ENCODE measurements at places on chromosomes 3 and 15. TPM values are rescaled to one million over a fixed set of nuclear protein-coding genes. Genes with fewer than 3 reads are reported as not detected.

FAM3D gene
- not detected for polyA plus RNA-seq

TNIK gene
- polyA plus RNA-seq = 16.5 TPM

SH3BP5 gene
- polyA plus RNA-seq = 64.4 TPM

ADCY5 gene
- 13.2 TPM for polyA plus RNA-seq

SH2D7 gene
- polyA plus RNA-seq = 0.58 TPM

DPPA2 gene
- 1.4 TPM for polyA plus RNA-seq

BNC1 gene
- polyA plus RNA-seq = 0.12 TPM

- no peak for DNase-seq
Measured at GRCh38 chr3:179732661-179733348, 80.0 kb downstream of the USP13 start.

DNA sequence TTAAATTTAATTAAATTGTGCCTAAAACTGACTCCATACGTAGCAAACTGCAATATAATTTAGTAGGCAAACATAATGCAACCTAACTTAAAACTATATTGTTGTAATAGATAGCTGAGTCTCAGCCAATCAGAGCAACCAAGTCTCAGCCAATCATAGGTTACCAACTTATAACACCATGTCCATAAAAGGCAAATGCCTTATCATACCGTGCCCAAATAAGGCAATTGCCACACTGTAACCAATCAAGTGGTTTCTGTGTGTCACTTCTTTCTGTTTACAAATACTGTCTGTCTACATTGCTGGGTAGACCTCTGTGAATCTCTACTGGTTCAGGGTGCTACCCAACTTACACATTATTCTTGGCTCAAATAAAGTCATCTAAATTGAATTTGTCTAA is 728.4 kb upstream of the EPHA6 start:
- no peak for DNase-seq

DNA sequence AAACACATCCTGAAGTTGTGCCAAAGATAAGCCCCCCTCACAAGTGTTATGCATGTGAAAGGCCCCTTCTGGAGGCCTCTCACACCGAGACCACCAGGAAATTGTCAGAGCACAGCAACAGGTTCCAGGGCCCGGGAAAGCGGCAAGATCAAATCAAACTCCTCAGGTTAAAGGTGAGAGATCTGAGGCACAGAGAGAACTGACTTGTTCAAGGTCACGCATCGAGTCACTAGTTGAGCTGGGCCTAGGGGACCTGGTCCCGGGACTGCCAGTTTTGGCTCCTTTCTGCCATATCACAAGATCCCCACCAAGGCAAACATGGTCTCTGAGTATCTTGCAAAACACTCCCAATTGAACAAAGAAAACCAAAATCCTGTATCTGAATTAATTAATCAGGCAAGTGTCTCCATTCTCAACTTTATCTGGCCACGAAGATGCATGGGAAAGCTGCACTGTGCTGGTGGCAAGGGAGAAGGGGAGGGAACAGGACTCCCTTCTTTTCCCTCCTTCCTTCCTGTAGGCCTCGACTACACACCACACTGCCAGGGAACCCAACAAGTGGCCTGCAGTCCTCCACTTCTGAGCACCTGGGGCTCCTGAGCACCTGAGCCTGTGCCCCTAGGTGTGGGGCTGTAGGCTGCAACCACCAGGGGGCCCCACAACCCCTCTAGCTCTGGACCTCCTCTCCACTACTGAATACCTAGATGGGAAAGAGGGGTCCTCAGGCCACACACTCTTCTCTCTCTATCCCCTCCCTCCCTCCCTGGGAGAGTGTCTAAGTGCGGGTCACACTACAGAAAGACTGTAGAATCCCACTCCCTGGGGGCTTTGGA is 37.3 kb downstream of the ANP32A start:
- no peak for DNase-seq

- no peak for DNase-seq
Measured at GRCh38 chr3:98057631-98058030, 22.5 kb upstream of the GABRR3 start.

DNA sequence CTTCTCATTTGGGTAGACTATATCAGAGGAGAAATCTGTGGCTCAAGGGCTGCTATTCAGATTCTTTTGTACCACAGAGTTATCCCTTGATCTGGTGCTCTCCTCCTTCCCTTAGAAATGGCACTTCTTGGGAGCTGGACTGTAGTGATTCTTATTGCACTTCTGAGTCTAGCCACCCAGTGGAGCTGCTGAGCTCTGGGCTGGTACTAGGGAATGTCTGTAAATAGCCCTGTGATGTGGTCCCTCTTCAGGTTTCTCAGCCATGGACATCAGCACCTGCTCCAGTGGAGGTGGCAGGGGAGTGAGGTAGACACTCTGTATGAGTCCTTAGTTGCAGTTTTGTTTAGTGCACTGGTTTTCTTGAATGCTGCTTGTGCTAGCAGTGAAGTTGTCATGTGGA is 1292.6 kb downstream of the SI start:
- no peak for DNase-seq

DNA sequence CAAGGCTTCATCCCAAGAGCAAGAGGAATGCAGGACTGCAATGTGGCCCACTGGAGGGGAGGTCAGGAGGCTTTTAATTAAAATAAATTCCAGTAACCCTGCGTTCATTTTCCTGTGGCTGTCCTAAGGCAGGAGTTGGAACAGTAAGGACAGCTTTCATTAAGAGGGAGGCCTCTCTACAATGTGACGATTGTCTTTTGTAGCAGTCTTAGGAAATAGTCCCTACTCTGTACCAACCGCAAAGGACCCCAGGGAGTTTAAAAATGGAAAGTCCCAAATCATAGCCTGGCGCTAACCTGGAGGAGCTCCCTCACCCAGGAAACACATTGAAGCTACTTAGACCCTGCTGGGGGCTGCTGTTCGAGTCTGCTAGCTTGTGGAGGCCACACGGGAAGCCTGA is 62.8 kb downstream of the SYNM start:
- DNase-seq = no peak

- DNase-seq = no peak
Measured at GRCh38 chr15:45790325-45790943, 155.6 kb downstream of the SQOR start.

- no peak for DNase-seq
Measured at GRCh38 chr15:77557564-77557963, 75.1 kb downstream of the LINGO1 start.

- DNase-seq = no peak
Measured at GRCh38 chr3:35871009-35871408, 231.7 kb downstream of the ARPP21 start.

- DNase-seq = no peak
Measured at GRCh38 chr3:160676547-160677303, at the start of gene ARL14. Gene ARL14 (plus strand): TSS chr3:160677160. CDS start chr3:160677347, 187 bp downstream.

DNA sequence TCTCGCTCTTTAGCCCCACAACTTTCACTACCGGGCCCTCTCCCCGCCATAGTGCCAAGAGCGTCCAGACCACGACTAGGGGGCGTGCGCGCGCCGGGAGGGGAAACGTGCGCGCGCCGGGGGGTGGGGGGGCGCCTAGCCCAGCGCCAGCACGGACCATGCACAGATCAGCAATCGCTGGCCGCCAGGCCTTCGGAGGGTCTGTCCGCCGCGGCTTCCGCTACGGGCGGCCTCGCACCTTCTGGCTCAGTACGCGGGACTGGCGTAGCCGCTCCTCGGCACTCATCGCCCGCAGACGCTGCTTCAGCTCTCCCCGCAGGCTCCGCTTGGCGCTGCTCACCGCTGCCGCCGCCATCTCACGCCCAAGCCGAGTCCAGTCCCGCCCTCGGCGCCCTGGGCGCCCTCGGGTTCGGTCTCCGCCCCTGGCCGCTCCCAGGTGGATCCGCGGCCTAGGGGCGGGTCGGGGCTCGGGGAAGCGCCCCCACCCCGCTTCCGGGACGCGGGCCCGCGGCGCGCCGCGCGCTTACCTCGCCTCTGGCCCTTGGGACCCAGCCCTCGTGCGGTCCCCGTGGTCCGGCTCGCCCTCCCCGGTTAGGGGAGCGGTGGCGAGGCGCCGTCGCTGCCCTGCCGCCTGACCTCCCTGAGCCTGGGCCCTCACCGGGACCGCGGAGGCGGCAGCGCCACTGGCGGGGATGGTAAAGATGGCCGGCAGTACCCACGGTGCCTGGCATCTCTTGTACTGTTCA is at the start of gene MTHFS:
MTHFS (minus strand) TSS at position 381 of the 746 bp plus-strand sequence; CDS start at position 355, 26 bp downstream.
- DNase-seq = peak; percentile 62

DNA sequence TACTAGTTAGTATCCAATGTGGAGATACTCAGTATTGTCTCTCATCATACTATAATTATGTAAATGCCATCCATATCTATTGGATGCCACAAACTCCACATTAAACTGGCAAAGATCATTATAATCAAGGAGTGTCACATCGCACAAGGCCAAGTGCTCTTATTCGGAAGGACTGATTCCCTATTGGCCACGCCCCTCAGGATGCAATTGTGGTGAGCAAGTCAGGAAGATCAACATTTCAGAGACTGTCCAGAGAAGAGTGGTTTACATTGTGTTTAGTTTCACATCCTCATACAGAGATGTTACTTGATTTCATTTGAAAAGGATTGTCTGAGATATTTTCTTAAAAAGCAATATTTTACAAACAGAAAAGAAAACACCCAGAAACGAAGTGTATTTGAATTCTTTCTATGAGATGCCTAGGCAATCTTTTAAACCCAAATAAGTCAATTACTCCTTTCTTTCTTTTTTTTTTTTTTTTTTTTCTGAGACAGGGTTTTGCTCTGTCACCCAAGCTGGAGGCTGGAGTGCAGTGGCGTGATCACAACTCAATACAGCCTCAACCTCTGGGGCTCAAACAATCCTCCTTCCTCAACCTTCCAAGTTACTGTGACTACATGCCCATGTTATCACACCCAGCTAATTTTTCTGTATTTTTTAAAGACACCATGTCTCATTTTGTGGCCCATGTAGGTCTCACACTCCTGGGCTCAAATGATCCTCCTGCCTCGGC is 369.1 kb downstream of the RBMS3 start:
- no peak for DNase-seq

GRCh38 chr3:177516158-177517011 is 319.1 kb upstream of the TBL1XR1 start:
- peak; percentile 88 for DNase-seq

DNA sequence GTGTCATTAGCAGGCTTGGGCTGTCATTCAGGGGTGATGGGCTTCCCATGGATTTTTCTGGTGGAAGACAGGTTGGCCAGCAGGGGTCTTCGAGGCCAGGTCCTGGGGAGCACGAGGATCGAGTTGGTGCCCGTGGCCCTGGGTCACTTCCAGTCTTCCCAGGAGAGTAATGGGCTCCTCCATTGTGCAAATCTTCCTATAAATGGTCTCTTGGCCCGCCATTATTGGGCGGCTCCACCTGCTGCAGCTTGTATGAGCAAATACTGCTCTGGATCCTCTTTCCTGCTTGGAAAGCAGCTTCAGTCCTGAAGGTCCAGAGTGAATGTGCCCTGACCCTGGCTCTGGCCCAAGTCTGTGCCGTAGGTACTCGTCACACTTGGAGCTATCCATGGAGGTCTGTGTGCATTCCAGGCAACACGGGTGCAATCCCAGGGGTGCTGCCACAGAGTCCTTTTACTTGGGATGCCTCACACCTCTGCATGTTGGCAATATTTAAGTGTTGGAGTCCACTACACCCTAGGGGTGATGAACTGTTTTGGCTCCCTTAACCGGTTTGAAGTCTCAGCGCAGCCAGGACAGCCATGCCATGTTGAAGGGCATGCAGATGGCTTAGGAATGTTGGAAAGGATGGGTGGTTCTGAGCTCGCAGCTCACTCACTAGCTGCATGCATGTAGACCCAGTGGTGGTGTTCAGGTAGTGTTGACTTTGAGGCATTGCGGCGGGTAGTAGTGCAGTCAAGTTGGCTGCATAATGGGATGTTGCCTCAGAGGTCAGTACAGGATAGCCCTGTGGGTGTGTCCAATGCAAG is 97.6 kb downstream of the SNRPN start:
- no peak for DNase-seq

- DNase-seq = no peak
Measured at GRCh38 chr15:81152799-81153198, 18.7 kb downstream of the CFAP161 start.

DNA sequence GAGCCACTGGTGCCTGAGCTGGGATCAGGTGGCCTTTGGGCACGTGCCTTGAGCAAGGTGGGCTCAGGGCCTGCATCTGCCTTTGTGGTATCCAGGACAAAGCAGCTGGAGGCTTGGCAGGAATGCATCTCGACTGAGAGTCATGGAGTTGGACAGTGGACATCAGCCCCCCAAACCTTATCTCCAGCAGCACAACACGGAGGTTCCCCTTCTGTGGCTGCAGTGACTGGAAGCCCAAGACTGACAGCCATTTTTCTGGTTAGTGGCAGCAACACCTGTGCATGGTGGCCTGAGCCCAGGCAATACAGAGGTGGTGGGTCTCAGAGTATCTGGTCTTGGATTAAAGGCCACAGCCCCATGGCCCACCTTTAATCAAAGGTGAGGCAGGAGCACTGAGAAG is 27.8 kb upstream of the TSEN2 start:
- no peak for DNase-seq

GRCh38 chr3:43970351-43970750 is 271.3 kb upstream of the TOPAZ1 start:
- DNase-seq = no peak

DNA sequence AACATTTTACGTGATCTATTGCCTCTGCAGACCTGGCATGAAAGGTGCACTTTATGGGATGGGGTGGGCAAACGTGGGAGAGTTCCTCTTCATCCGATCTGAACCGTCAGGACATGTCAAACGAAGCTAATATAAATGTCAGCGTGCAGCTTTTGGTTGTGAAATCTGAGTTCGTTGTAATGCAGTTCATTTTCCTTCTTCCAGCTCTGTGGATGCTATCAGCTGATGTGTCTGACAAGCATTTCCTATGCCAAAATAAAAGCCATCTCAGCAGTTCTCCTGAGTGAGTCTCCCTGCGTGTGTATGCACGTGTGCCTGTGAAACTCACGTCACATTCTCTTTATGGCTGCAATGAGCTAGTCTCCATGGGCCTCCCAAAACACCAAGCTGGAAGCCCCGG is 512.3 kb downstream of the MCTP2 start:
- no peak for DNase-seq

- no peak for DNase-seq
Measured at GRCh38 chr3:140128217-140128616, 193.2 kb downstream of the CLSTN2 start.

- DNase-seq = no peak
Measured at GRCh38 chr15:31270767-31271166, 55.9 kb upstream of the KLF13 start.

DNA sequence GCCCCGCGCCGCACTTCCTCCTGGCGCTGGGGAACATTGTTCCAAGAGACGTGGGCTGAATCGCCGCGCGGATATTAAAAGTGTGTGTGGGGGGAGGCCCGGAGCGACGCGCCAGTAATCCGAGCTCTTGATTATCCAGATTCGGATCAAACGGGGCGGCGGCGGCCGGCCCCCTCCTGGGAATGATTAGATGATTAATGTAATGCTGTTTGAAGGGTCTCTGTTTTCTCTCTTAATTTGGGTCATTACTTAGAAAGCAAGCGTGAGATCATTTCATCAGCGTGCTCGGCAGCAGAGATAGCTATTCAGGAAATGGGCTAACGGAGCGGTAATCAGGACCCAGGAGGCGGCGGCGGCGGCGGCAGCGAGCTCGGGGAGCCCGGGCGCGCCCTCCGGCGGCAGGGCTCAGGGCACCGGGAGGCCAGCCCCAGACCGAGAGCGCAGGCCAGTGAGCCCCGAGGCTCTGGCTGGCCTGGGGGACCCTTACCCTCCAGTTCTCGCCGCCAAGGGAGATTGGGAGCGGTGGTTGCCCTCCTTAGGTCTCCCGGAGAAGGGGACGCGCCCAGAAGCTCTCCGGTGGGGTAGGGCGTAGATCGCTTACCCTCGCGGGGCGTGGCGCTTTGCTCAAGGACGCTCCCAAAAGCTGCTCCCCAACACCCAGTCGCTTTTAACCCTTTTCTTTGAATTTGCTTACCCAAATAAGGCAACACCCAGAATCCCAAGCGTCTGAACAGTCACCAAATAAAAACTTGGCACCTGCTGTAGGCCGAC is 4.5 kb downstream of the FEZF2 start:
- DNase-seq = no peak

Measured in right renal cortex interstitium (tissue), 3 donors.